H1 (cell line): ENCODE measurements at places on chromosomes 2 and 18. TPM values are rescaled to one million over a fixed set of nuclear protein-coding genes. Genes with fewer than 3 reads are reported as not detected.
A peak's percentile ranks its signal among the peaks of the same experiment; 100 is the strongest.

Gene KIAA2012
- total RNA-seq: not detected in 2 replicates

Gene KCNJ13
- not detected in 2 replicates for total RNA-seq

Gene SEH1L
- total RNA-seq: 92.6 and 96.7 TPM in 2 replicates

Gene DDX18
- 111 and 119 TPM in 2 replicates for total RNA-seq

Gene ITPRIPL1
- 16.1 and 17.1 TPM in 2 replicates for total RNA-seq

Gene UCN
- not detected in 2 replicates for total RNA-seq

Gene DLX1
- total RNA-seq: not detected in 2 replicates

Gene DAW1
- 0.84 and 1.4 TPM in 2 replicates for total RNA-seq

Gene LOXL3
- 19.5 and 22.4 TPM in 2 replicates for total RNA-seq

Gene SLC11A1
- total RNA-seq: 0.21 and 0.43 TPM in 2 replicates

- DNase-seq: no peak
These were observed 111.0 kb upstream of the MAP3K20 start for GRCh38 chr2:172964511-172965139.

DNA sequence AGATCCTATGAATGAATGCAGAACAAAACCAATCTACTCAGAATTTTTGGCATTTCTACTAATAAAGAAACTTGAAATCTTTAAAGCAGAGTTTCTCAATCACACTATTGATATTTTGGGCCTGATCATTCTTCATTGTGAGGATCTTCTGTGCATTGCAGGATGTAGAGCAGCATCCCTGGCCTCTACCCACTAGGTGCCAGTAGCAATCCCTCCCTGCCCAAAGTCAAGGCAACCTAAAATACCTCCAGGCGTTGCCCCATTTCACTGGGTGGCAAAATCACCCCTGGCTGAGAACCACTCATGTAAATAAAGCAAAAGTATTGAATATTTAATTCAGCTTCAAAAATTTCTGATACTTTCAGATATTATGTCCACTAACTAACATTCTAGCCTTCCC lies 213.0 kb downstream of the SP3 start:
- DNase-seq: no peak

- DNase-seq: no peak
These were observed 5.1 kb downstream of the KIF3C start for GRCh38 chr2:25976983-25977741.

DNA sequence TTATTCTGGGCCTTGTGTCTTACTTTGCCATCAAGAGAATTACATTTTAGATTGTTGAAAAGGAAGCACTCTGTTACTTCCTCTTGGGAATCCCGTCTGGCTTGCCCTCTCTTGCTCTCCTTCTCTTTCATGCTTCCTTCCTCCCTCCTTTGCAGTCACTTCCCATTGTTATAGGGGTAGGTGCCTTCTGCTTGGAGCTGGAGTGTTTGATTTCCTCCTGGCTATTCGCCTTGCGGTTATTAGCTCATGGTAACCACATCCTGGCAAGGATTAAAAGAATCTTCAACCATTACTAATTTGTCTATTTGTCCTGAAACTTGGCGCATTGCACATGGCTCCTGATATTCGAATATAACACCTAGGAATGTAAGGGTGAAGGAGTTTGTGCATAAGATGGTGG lies 115.0 kb downstream of the CERS6 start:
- no peak for DNase-seq

- DNase-seq: no peak
These were observed 43.8 kb downstream of the LTBP1 start for GRCh38 chr2:32990556-32990955.

DNA sequence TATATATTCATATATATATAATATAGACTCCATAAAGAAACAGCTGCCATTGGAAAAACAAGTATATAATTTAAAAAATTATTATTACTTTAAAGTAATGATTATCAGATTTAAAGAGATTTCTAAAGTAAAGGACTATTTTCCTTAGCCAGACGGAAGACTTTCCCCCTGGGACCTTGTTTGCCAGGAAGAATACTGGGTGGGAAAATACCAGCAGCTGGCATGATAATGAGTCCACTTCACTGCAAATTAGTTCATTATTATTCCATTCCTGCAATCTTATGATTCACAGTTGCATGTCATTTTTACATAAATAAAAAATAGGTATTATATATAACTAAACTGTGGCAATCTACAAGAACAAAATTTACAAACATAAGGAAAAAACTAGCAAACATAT lies 339.8 kb upstream of the CDH7 start:
- no peak for DNase-seq

DNA sequence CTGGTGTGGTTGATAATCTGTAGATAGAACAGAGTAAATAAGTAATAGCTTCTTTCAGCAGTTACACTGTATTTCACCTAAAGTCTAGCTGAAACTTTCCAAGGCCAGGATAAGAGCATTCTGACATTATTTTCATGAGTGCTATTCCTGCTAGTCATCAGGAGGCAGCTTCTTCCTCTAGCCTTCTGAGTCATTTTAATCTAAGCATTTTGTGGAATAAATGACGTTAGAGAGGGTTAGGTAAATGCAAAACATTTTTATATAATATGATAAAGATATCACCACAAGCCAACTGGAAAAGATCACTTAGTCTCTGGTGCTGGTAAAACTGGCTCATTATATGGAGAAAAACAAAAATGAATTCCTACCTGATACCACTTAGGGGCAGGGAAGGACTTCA lies 138.5 kb downstream of the MEP1B start:
- DNase-seq: no peak

- DNase-seq: peak; percentile 10
These were observed 92.3 kb downstream of the DIS3L2 start for GRCh38 chr2:232053777-232054176.

DNA sequence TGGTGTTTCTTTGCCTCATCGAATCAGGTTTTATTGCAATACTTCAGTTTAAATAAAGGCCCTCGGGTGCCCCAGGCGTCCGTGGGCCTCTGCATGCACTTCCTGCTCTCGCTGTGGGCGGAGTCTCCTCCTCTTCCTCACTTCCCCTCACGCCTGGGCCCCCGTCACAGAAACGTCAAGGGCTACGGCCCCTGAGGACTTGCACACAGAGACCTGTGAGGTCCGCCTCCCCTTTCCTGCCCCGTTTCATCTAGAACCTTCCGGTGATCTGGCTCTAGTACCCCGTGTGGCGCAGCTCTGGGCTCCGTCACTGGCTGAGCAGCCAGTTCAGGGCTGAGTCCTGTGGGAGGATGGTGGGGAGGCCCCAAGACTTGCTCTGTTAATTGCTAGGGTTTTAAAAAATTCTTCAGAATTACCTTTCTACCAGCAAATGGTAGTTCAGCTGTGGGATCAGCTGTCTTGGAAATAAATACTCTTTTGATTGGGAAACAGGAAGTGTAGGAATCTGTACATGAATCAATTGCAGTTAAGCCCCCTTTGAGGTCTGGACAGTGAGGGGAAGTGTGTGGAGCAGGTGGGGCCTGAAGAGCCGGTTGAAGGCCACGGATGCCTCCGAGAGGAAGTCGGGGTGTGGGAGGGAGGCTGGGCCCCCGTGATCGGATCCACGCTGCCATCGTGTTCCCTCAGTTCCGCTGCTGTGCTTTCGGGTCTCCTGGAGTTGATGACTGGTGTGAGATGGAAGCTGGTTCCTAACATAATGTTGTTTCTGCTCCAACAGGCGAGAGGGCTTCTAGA lies 10.2 kb downstream of the NFATC1 start:
- DNase-seq: no peak

DNA sequence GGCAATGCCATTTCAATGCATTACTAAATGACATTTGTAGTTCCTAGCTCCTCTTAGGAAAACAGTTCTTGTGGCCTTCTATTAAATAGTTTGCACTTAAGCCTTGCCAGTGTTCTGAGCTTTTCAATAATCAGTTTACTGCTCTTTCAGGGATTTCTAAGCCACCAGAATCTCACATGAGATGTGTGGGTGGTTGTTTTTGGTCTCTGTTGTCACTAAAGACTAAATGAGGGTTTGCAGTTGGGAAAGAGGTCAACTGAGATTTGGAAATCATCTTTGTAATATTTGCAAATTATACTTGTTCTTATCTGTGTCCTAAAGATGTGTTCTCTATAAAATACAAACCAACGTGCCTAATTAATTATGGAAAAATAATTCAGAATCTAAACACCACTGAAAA lies 45.3 kb downstream of the HADHB start:
- DNase-seq: no peak

DNA sequence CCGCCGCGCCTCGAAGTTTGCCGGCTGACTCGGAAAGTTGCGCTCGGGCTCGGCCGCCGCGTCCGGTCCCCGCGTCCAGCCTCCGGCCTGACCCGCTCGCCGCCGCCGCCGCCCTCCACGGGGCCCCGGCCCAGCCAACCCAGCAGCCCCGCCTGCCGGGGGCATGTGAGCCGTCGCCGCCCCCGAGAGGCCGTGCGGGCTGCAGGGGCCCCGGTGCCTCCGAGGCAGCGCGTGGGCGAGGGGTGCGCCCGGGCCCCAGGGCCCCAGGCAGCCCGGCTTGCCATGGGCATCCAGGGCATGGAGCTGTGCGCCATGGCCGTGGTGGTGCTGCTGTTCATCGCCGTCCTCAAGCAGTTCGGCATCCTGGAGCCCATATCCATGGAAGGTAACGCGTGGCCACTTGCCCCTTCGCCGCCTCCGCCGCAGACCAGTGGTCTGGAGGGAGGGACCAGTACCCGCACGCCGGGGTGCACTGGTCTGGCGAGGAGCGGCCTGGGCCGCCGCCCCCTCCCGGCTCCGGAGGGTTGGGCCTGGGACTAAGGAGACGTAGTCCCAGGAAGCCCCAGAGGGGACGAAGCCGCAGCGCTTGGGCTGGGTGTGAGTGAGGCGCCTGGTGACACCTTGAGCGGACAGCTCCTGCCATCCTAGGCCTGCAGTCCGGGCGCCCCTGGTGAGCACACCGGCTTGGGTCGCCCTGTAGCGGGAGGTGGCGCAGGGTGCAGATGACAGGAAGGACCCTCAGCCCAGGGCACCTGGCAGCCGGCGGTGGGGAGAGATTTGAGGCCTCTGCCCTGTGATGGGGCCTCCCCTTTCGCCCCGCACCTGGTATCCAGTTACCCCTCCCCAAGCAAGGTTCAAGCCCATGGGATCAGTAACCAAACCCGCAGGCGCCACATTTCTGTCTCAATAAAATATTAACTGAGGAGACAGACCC lies 49.9 kb downstream of the KCNIP3 start:
- peak; percentile 71 for DNase-seq

GRCh38 chr2:58039170-58039611 lies 7.4 kb upstream of the VRK2 start:
- no peak for DNase-seq

- no peak for DNase-seq
These were observed 172.8 kb upstream of the SPRED2 start for GRCh38 chr2:65605058-65605742.

GRCh38 chr18:62998443-62998842 lies 283.1 kb downstream of the PHLPP1 start:
- no peak for DNase-seq

DNA sequence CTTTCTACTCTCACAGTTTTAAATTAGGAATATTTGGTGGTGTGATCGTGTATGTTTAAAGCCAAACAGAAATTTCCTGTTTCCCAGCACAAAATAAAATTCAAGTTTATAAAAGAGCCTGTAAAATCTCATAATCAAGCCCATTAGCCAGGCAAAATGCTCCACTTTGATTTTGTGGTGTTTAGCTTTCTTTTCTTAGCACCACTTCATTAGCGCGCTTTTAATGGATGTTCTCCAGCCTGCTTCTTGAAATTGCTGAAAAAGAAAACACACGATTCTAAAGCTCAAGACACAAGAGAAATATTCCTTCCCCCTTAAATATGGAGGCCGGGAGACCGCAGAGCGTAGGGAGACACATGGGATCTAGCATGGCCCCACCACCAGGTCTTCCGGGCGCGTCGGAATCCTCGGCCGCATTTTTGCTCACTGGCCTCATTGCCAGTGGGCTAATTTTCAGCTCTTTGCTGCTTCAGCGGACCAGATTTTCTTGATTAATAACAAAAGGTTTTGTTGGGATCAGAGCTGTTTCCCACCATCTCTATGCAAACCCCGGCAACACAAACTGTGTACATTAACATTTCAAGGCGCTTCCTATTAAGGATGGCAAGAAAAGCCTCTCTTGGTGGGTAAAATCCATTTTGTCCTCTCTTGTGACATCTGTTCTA lies 40.4 kb upstream of the ID2 start:
- DNase-seq: no peak
